SJSA1 (cell line): ENCODE measurements at places on chromosomes 3 and 15.

DNA sequence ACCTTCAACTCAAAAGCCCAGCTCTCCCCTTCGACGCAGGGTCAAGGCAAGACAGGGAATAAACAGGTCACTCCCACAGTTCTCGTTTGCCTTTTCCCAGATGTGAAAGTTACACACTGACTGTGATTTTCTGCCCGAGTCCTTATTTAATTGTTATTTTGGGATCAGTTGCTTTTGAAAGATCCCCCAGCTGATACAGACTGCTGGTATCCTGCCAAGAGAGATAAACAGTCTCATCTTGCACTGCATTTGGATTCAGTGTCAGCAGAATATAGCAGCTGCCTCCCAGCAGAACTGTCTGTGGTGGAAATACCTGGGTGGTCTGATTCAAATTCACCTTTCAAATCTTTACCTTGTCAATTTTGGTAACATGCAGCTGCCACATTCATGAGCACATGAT lies 56.0 kb upstream of the FAM3D start:
- DNase-seq: no peak

- DNase-seq: no peak
Measured at GRCh38 chr3:101142160-101142559, 148.9 kb upstream of the ABI3BP start.

- DNase-seq: no peak
Measured at GRCh38 chr15:81407176-81407575, 33.2 kb upstream of the TMC3 start.

DNA sequence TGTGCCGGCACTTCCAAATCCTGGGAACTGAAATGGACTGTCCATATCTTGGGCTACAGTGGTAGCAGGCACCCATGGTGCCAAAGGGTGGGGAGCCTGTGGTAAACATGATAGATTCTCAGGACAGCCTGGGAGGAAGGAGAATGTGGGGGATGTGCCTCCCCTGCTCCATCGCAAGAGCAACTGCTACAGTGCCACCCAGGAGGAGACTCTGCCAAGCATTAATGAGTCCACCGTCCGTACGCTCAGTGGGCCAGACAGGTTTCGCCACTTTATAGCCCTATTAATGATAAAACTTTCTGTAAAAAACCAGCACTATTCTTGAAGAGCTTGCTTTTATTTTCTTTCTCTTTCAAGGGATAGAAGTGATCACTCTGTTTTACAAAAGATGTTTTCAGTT lies 75.2 kb downstream of the FMN1 start:
- DNase-seq: no peak

- no peak for DNase-seq
Measured at GRCh38 chr3:23331141-23331935, 128.2 kb downstream of the UBE2E2 start.

DNA sequence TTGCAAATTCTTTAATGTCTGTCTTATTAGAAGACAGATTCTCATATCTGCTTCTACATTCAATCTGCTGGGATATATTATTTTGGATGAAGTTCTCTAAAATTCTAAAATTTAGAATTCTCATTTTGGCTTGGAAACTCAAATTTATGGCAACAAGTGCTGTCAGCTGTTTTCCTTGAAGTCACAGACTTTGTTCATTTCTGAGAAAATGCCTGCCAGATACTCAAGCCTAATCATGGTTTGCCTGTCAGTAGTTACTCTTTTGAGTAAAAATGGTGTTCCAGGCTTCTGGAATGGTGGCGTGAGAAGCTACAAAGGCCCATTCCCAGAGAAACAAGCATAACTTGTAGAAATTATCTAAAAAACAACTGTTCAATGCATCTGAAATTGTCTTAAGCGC lies 115.8 kb downstream of the CTNNB1 start:
- DNase-seq: no peak

DNA sequence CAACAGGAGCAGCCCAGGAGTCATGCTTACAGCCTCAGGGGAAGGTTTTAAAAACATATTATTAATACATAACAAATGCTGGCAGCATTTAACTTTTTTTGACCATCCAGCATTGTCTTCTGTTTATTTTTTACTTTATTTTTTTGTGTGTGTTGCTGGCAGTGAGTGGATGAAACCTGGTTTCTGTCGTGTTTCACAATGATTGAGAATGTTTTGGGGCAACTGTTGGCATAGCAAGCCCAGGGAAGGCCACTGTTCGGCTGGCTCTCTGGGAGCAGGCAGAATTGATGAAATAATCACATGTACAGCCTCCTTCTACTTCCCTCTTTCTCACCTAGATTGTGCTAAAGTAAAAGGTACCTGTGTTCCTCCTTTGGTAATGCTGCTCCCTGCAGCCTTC lies 190.2 kb downstream of the NR1D2 start:
- no peak for DNase-seq
